Effector CD4-positive, alpha-beta T cell (primary cell): ENCODE measurements at places on chromosomes 13 and 19.

DNA sequence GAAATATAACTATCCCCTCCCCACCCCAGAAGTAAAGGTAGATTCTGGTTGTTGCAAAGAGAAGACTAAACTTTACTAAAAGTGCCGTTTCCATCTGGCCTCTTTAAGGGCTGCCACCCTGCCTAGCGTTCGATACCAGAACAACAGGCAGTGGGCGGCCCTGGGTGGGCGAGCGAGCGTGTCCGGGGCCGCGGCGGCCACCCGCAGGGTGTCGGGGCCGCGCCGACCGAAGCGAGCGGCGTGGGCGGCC lies 2.6 kb downstream of the FGF9 start:
- peak; percentile 31 for DNase-seq

GRCh38 chr19:38274739-38275138 lies 10.4 kb downstream of the SPINT2 start:
- DNase-seq, result no peak

DNA sequence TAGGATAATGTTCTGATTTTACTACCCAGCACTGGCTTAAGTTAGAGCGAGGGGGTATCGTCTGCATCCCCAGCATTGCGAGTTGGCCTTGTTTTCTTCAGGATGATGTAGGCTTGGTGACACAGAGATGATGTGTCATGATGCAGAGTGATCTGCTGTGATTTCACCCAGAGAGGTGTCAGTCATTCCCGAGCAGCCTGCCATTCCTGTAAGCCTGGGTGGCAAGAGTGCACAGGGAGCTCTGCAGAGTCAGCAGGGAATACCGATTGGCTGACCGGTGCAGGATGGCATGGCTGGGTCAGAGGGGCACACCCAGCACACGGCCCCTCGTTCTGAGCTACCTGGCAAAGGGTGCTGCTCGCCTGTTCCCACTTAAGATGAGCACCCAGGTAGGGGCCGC lies 15.8 kb upstream of the GJB6 start:
- no peak for DNase-seq

DNA sequence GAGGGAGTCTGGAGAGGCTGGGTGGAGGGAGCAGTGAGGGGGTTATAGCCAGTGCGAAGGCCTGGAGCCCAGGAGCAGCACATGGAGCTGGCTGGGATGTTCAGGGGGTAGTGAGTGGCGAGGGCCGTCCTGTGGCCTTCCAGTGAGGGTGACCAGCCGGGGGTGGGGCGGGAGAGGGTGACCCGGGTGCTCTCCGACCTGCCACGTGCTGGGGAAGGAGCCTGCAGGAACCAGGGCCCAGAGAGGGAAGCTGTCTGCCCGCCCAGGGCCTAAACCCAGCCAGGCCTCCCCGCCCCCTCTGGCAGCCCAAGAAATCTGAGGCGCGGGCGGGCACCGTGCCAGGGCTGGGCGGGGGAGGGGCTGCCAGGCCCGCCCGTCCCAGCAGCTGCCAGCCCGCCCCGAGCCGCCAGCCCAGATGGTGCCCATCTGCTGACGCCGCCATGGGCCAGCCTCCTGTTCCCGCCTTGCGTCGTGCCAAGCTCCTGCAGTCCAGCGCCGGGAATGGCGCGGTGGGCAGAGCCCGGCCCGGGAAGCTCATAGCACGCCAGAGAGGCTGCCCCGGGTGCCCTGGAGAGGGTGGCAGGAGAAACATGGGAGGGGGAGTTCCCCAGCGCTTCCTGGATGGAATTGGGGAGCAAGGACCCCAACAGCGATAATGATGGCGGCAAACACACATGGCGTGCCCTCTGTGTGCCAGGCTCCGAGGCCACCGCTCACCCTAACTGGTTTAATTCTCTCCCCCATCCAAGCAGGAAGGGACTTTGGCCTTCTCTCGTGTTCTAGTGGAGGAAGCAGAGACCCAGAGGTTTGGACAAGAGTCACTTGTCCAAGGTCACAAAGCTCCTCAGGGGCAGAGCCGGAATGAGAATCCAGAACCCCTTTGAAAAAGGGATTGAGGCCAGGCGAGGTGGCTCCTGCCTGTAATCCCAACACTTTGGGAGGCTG lies 21.5 kb downstream of the NFIC start:
- no peak for DNase-seq

DNA sequence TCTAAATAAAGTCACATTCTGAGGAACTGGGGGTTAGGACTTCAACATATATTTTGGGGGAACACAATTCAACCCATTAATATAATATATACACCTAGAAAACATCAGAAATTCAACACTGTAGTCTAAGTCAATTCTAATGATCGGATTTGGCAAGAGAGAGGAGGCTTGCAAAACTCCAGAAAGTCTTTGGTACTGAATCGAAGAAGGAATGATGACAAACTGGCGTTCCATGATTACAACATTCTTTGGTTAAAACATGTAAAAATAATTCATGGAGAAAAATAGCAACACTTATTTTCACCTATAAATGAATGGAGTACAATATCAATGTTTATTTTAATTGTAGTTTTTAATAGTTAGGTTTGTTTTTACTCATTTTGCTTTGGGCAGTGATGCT lies 62.4 kb downstream of the MBNL2 start:
- no peak for DNase-seq

DNA sequence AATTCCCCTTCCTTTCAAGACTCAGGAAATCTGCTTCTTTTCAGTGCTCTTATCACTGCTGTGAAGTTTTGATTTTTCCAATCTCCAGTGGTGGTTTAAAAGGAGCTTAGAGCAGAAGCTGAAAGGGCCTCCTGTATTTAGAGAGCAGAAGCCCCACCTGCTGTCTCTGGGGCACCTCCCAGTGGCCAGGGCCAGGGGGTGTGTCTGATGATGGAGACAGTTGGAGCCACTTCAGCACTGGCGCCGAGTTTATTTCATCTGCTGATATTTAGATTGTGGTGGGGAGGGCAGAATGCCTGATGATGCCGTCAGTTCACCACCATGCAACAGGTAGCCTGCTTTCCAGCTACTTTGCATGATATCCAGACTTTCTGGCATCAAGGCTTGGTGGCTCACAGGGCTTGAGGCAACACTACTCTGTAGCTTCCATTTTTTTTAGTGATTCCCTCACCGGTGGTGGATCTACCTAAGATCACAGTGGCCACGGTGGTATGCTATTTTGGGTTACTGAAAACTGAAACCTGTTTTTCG lies 371.9 kb downstream of the KCNRG start:
- peak; percentile 7 for DNase-seq

DNA sequence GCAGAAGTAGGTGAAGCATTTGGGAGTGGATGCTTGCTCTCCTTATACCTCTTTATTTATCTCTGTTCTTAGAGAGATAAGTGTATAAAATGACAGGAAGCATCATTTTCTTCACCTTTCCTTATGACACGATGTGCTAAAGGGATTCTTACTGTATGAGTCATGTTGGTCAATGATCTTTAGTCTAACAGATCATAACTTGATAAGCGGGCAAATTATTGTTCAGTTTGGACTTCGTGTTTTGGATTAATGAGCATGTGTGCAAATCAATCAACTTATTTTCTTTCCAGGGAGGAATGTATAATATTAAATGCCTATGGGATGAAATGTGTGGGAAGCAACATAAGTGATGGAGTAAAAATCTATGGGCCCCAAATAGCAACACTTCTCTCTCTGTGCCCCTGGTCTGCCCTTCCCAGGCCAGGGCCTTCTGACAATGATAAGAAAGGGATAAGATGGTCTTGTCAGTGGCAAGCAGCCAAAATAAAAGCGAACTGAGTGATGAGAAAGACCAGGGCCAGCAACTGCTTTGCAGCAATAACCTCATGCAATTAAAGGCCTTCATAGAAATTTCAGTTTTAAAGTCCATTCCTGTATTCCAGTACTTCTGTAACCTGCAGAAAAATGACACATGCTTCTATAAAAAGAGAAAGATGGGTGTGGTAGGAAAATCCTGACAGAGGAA lies 61.4 kb downstream of the SLC10A2 start:
- no peak for DNase-seq

DNA sequence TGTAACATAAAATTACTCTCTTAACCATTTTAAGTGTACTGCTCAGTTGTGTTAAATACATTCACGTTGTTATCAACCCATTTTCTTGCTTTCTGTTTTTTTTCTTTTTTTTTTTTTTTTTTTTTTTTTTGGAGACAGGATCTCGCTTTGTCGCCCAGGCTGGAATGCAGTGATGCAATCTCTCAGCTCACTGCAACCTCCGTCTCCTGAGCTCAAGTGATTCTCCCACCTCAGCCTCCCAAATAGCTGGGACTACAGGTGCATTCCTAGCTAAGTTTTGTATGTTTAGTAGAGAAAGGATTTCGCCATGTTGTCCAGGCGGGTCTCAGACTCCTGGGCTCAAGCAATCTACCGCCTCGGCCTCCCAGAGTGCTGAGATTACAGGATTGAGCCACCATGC lies 42.5 kb upstream of the C13orf42 start:
- no peak for DNase-seq

- DNase-seq, result no peak
Measured at GRCh38 chr19:32233091-32233490, 112.3 kb upstream of the ZNF507 start.

GRCh38 chr19:8498295-8498694 lies 4.1 kb downstream of the PRAM1 start:
- no peak for DNase-seq

GRCh38 chr13:26228096-26228495 lies 6.0 kb upstream of the RNF6 start:
- DNase-seq, result no peak

DNA sequence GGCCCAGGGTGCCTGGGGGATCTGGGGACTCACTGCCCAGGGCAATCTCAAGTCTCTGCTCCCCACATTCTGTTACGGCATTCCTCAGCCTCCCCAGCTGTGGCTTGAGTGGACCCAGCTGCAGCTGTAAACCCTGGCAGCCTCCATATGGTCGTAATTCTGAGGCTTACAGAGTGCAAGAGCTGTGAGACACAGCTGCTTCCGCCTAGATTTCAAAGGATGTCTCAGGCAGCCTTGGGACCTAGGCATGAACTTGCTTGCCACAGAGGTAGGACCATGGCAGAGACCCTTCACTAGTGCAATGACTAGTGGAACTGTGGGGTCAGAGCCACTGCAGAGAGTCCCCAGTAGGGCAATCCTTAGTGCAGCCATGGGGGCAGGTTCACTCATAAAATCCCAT lies 297.5 kb downstream of the ENOX1 start:
- no peak for DNase-seq

DNA sequence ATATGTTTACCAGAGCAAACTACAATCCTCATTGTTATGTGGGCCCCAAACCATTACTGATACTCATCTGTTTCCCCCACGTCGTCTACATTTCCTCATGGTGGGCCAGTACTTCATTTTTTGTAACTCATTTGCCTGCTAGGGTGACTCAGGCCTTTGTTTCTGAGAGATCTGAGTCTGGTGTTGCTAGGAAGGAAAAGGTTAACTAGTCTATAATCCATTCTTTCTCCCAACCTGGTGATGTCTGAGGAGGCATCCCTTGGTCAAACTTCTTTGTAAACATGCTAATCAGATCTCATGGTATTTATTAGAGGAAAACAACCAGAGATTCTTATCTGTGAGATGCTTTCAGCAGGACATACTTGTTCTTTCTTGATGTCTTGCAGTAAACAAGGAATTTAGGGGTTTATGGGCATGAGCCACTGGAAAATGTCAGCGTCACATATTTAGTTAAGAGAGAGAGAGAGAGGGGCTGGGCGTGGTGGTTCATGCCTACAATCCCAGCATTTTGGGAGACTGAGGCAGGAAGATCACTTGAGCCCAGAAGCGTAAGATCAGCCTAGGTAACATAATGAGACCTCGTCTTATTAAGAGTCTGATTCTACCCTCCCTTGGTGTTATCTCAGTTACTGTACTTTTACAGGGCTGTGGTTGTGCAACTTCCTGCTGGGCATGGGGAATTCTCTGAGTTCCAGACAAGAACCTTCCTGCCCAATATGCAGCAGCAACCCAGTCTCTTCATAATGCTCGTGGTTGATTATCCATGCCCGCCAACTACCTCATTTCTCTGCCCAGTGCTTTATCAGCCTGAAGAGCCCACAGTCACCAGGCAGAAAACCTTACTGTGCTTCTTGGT lies 9.7 kb upstream of the DPRX start:
- no peak for DNase-seq

GRCh38 chr19:2333807-2334211 lies 5.3 kb downstream of the SPPL2B start:
- DNase-seq, result no peak

DNA sequence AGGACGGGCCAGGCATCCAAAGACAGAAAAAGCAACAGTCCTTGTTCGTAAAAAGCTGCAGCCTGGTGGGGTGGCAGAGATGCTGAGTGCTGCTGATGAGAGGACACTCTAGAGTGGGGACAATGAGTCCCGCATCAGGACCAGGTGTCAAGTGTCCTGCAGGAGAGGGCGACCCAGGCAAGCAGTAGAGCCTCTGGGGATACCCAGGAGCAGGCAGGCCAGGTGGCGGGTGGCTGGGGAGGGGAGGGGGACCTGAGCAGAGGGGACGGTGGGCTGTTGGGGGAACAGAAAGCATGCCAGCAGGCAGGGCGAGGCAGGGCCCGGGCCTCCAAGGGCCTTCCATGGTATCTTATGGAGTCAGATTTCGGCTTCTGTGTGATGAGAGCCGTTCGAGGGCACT lies 35.8 kb downstream of the GGACT start:
- no peak for DNase-seq

DNA sequence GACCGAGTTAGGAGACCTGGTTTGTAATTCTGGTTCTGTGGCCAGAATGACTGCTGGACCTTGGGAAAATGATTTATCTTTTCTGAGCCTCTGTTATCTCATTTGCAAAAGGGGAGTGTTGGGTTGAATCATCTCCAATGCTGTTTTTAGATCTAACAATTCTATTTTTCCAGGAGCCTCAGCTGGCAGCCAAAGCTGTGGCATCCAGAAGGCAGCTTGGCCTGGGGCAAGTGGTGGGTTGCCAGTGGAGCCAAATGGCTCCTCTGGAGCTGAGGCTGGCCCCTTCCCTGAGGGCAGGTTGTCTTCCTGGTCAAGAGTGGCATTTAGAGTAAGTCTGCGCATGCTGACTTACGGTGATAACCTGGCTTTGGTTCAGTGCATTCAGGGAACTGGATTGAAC lies 21.3 kb downstream of the B3GLCT start:
- DNase-seq, result no peak

DNA sequence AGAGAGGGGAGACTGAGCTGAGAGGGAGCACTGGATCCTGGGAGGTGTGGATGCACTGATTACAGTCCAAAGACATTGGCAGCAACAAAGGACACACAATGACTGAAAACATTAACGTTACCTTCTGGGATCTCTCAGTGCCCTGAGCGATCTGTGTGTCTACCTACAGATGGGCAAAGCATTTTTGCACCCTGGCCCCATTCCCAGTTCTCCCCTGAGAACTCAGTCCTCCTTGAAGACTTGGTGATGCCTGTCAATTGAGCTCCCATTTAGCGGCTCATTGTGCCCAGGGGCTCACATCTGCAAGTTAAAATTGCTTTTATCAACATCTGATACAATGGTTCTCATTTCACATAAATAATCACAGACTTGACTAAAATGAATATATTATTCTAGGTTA lies 62.5 kb downstream of the CDADC1 start:
- DNase-seq, result no peak
